NCI-H2171 (cell line): ENCODE measurements at places on chromosomes 6 and 20.
A peak's percentile ranks its signal among the peaks of the same experiment; 100 is the strongest.

DNA sequence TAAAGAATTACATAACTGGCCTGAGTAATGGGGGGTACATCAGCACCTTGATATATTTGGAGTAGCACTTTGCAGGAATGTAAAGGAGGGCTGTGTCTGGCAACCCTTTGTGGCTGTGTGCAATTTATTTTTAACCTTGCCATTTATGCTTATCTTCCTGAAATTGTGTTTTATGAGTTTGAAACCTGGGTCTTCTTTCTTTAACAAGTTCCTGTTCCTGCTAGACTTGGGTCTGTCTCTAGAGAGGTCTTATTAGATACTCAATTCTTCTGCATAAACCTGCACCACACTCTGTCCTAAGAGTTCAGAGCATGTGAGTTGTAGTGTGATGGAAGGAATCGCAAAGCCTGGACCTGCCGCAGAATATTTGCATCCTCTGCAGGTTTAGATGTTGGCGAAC lies 181.0 kb downstream of the JARID2 start:
- no peak for DNase-seq

DNA sequence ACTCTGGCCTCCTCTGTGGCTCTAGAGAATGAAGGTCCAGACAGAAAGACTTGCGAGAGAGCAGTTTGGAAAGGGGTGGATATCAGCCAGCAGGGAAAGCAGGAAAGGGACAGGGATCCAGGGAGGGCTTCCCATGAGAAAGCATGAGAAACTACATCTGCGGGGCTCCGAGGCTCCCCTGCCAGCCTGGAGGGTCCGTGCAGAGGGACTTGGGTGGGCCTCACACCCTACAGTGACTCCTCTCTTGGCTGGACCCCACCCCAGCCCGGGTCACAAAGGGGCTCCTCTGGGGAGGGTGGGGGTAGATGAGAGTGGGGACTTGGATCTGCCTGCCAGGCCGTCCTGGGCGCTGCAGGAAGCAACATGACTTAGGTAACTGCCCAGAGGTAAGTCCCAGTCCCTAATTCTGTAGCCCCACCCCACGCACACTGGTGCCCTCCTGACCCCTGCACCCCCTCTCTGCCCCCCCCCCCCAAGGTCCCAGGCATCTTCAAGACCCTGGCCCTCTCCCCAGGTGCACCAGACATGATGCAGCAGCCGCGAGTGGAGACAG lies at the start of gene TMEM239:
Gene TMEM239 (plus strand): TSS at position 335 of the 553 bp plus-strand sequence. CDS start 191 bp downstream, at position 526.
- no peak for DNase-seq

DNA sequence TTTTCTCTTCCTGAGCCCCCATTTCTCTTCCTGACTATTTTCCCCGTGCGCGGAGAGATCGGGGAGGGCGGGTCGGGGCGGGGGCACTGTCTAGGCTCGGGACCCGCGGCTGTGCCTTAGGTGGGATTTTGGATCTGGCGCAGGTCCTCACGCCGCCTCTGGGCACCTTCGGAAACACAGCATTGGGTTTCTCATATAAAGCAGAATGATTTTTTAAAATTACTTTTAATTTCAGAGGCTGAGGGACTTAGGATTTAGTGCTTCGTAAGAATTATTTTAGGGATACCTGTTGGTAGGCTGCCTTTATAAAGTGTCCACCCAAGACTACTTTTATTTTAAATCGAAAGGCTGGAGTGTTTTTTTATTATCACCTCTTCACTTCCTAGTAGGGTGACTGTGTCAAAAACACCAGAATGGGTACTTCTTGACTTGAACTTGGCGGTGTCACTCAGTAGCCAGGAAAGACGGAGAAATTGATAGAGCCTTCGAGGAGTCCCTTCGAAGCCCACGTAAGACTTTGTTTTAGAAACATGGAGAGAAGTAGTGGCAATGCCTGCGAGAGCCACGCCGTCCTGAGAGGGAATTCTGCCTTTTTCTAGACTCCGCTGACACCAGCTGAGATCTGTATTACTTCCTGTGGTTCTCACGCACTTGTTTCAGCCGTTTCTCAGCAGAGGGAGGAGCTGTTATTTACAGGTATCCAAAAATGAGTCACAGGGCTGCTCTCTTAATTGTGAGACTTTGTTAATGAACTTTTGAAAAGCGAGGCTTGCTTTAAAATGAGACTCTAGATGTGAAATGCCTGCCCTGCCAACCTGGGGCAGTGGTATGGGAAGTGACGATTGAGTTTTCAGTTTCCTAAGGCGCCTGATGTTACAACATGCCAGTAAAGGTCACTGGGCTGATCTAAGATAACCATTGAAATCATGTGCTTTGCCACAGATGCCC lies 667 bp downstream of the STX11 start:
- no peak for DNase-seq

GRCh38 chr6:49370518-49370917 lies 92.5 kb downstream of the MMUT start:
- DNase-seq: no peak

DNA sequence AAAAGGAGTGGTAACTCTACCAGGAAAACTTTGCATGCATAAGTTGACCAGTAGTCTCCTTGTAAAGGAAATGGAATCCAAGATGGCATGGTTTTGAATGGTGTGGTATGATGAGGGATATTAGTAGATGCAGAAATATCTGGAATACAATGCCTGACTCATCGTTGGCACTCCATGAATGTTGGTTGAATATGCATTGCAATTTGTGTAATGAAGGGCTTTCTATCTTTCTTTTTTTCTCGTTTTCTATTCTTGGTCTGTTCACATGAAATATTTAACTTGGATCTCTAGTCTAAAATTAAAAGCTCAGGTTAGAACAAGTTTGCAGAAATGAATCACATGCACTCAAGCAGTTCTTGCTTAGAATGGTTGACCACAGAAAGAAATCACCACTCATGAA lies 277.3 kb upstream of the PRND start:
- DNase-seq: no peak

DNA sequence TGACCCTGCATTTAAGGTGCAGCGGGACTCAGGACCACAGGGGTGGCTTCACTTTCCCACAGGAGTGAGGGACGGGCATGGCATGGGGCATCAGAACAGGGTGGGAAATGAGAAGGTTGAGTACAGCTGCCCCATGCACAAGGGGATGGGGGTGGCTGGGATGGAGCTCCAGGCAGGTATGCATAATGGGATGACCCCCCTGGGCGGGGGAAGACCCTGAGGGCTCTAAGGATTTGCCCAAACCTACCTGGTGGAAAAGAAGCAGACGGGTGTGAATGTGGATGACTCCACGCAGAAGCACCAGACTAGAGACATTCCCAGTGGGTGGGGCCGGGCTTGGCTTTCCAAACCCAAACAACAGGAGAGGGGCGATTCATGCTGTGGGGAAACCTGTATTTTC lies 200.3 kb downstream of the SYNDIG1 start:
- no peak for DNase-seq

- DNase-seq: no peak
Measured at GRCh38 chr20:62550087-62550632, 74.4 kb upstream of the GATA5 start.

DNA sequence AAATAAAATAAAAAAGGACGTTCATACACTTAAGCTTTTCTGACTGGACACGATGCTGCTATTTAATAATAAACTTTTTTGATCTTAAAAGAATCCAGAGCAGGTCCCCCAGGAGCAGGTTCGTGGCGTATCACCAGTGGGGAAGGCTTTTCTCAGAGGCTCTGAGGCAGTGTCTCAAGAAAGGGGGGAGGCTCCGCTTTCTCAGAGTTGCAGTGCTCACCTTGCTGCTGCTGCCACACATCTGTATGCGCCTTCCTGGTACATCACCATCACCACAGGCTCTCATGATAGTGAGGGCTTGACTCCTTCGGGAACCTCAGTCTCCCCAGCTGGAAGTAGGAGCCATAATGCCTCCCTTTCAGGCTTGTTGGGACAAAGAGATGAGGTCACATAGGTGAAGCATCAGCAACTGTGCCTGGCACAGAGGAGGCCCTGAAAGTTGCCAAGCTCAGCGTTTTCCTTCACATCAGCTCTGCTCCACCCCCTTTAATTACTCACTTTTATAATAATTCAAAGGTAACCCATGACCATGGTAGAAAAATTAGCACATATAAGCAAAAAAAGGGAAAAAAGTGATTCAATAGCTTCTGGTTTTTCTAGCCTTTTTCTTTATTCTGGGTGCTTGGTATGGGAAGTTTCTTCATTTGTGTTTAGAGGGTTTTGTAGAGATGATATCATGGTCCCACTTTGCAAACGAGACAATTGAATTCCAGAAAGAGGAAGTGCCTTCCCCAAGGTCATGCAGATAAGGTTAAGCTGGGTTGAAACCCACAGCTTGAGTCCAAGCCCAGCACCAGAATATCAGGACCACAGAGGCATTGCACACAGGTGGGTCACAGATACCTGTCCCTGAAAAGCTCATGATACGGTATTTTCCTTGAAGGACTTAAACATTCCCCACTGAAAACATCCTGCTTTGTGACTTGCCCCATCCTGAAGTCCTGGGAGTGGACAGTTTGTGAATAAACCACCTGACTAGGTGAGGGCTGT lies 24.5 kb downstream of the SRSF3 start:
- DNase-seq: no peak

DNA sequence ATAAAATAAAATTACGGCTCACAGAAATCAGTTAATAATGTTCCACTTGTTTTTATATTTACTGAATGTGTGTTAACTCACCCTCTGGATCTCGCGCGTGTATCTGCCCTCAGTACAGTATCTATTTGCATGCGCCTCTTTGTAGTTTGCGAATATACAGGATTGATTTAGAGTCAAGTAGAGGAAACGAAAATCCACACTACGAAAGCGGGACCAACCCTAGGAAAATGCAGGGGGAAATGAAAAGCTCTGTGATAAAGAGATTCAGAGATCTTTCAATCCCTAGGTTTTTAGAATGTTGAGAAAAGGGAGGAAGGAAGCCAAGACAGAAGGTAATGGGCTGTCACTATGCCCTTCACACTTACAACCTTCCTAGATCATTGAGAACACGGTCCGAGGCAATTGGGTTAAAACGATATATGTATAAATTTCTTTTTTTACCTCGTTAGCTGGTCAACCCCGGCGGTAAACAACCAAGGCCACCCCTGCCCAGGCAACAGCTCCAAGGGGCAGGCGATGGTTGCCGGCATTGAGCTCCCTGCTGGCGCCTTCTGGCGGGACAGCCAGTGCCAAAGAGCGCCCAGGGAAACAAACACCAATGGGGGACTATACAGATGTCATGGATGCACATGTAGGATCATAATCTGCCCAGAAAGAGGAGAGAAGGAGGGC lies 792 bp upstream of the FUT9 start:
- peak; percentile 84 for DNase-seq

DNA sequence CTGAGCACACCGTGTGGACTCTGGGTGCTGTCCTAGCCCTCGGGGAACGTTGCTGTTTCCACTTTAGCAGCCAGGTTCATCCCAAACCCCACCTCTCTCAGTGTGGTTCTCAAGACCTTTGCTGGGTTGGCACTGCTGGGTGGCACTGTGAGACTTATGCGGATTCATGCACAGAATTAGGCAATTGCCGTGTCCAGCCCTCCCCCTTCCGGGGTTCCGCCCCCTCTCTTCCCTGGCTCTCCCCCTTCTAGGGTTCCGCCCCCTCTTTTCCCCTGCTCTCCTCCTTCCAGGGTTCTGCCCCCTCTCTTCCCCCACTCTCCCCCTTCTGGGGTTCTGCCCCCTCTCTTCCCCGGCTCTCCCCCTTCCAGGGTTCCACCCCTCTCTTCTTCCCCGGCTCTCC lies 39.8 kb upstream of the SLCO4A1 start:
- DNase-seq: no peak

GRCh38 chr6:31037169-31037568 lies 26.9 kb downstream of the MUC22 start:
- no peak for DNase-seq

DNA sequence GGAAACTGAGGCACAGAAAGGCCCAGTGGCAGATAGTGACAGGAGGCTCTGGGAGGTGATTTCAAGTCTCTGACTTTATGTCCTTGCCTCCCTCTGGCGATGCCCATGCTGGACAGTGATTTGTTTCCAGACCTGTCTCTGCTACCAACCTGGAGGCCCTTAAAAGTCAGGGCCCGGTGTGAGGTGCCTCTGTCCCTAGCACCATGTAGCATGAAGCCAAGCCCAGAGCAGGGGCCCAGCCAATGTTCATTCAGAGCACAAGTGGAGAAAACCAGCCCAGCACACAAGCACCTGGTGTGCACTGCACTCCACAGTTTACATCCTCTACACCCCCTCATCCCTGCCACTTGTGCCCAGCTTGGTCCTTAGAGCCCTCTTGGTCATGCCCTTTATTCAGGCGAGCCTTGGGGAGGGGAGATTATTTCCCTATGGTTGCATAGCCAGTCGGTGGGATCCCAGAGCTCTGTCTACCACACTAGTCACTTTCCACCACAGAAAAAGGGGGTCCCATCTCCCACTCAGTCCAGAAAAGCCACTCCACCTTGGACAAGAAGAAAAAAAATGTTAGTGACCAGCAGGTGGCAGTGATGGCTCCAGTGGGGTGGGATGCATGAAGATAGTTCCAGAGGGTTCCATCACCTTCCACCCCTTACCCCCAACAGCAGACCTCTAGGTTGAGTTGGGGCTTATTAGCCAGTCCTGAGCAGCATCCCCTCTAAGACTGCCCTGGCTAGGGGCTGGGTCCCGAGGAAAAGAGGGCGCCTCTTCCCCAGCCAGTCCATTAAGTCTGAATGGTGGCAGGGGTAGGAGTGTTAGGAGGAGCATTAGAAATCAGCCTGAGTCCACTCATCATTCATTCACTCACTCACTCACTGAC lies 30.9 kb downstream of the KIAA1755 start:
- DNase-seq: no peak

DNA sequence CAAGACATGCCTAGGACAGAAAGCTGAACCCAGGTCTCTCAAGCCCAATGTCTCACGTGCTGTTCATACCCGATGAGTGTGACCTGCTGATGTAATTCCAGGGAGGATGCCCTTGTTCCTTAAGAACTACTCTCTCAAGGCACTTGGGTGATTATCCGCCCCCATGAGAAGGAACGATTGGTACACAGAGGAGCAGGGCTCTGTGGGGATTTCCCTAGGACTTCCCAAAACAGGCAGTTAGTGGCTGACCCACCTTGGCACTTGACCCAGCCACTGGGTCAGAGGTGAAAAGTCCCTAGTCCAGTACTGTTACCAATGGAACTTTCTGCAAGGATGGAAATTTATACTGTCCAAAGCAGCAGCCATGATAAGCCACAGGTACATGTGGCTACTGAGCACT lies 9.2 kb upstream of the BPIFB6 start:
- no peak for DNase-seq
